Heart left ventricle (tissue), 16 donors: ENCODE measurements at places on chromosomes 4 and X. TPM values are rescaled to one million over a fixed set of nuclear protein-coding genes. Genes with fewer than 3 reads are reported as not detected.

DNA sequence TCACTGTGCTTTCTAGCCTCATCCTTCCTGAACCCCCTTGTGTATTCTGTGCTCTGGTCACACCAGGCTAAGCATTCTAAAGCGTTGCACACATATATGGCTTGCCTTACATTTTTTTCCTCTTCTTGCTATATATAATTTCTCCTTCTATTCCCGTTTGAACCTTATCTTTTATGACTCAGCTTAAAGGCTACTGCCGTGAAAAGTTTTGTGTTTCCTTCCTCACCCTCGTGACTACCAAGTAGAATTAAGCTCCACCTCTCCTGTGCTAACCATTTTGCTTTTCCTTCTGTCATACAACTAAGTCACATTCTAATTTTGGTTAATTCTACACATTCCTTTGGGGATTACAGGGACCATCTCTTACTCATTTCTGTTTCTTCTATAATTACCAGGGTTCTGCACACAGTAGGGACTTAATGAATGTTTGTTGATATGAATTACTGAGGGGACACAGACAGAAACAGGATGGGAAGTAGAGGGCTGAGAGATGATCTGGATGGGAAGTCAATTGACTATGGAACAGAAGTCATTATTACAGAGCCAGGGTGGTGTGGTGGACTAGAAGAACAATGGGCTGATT lies 67.1 kb downstream of the DOCK11 start:
- no peak for DNase-seq

DNA sequence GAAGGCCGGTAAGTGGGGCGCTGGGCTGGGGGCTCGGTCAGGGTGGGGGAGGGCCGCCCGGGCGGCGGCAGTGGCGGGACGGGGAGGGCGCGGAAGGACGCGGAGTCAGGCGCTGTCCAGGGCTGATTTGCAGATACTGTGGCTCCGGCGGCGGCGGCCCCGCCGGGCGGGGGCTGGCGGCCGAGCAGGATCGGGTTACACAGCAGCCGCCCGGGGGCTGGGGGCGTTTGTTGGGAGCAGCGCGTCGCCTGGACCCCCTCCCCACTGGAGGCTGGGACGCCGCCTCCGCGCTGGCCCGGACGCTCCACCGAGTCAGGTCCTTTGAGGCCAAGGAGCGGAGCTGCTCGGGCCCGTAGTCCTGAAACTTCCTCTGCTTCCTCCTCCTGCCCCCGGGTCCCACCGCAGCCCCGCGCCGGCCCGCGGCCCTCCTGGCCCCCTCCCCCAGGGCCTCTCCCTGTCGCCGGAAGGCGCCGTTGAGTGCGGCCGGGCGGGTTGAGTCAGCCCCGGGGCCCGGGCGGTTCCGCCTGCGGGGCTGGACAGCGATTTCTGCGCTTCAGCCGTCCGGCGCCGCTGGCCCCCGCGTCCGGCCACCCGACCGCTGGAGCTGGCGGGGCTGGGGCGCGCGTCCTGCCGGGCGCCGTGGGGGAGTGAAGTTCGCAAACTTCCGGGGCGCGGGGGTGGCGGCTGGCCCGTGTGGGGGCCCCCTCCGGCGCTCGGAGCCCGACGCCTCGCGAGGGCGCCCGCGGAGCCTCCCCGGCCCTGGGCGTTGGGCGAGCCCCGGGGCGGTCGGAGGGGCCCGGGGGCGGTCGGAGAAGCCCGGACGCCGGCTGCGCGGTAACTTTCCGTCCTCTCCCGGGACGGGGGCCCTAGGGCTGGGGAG lies 746 bp downstream of the REST start:
- DNase-seq: peak; percentile 80

Gene HELT
- not detected for total RNA-seq

- no peak for DNase-seq
Measured at GRCh38 chrX:150352581-150352980, 10.5 kb upstream of the MAMLD1 start.

Gene SPANXC
- total RNA-seq: not detected

- DNase-seq: no peak
Measured at GRCh38 chrX:107454302-107454701, 4.8 kb downstream of the FRMPD3 start.

DNA sequence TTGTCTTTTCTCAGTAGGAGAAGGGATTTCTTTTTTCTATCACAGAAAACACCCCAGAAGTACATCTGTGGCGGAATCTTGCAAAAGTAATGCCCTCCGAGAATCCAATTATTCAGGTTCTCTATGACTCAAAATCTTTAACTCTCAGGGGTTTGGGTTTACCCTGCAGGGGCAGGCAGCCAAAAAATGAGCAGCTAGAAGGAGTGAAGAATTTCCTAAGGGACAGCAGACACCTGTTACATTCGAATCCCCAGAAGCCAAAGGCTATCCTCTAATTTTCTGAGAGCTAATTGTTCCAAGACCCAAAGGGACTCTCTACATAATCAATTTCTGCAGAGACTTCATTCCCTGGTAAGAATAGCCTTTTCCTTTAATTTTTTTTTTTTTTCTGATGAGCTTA lies 27.5 kb upstream of the CBR4 start:
- no peak for DNase-seq

GRCh38 chrX:70478526-70479245 lies 34.1 kb downstream of the DLG3 start:
- DNase-seq: no peak

Gene IL2
- not detected for total RNA-seq

Gene SATL1
- total RNA-seq: not detected

Gene F8A3
- total RNA-seq: 22.3 TPM

Gene FAM133A
- not detected for total RNA-seq

Gene CLOCK
- total RNA-seq: 28.3 TPM
